ENCODE measurements at places on chromosomes 7 and 10. TPM values are rescaled to one million over a fixed set of nuclear protein-coding genes. Genes with fewer than 3 reads are reported as not detected.

DNA sequence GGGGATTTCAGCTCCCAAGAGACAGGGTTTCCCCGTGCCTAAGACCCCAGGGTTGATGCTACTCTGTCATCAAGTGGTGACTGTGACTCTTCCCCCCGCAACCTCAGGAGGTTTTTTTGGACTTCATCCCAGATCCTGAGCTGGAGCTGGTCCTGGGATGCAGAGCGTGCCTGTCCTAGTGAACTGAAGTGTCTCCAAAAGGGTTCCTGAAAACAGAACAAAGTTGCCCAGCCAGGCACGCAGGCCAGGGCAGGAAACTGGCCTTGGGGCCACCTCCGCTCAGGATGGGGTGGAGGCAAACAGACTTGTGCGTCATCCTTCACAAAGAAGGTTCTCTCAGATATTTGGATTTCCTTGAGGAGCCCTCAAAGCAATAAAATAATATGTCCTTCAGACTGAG, 118.9 kb downstream of the ITIH5 start:
- DNase-seq, result no peak

CTAGE4 gene
- not detected for polyA plus RNA-seq

GRCh38 chr7:64755865-64756264, 38.4 kb upstream of the ZNF138 start:
- DNase-seq, result no peak

DNA sequence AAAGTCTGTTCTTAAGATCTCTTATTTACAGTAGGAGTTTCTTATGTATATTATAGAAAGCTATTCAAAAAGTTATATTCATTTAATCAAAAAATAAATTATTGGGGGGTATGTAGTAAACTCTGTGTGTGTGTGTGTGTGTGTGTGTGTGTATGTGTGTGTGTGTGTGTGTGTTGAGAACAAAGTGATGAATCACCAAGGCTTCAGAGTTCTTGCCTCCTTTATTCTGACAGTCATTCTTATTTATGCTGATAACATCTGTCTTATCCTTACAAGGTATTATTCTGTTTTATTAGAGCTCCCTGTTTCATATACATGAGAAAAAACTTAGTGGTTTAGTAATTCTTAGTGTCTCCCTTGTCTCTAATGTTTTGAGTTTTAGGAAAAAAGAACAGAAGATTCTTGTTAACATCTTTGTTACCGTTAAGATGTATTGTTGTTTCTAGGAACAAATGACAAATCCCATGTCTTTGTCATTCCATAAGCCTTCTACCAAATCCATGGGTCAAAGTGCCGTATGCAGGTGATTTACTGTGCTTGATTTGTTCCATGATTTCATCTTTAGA, 424.0 kb downstream of the EXOC4 start:
- DNase-seq, result no peak

SEMA4G gene
- polyA plus RNA-seq, result 16.2 TPM

DNA sequence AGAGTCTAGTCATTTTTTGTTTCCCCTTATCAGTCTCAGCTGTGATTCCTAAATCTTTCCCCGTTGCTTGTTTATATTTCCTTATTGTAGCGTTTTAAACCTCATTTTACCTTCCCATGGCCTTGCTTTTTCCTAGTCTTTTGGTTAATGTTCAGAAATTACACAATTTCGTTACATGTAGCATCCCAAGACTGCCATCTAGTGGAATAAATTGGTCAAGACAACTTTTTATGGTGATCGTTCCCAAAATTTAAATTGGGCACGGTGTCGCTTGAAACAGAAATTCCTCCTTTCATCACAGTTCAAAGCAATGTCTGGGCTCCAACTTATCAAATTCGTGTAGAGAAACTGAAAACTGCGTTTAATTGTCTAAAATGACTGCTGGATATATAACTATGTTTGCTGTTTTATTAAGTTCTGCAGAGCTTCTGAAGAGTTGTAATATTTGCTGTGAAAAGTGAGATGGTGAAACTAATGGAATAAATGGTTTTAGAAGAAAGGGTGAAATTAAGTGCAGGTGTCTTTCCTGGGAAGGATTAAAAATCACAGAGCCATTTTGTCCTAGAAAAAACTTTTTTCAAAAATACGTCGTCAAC, 370.2 kb downstream of the PHF14 start:
- DNase-seq, result peak; percentile 22

IGF2BP3 gene
- 46.5 TPM for polyA plus RNA-seq

GRCh38 chr10:70334526-70335245, 47.7 kb downstream of the LRRC20 start:
- DNase-seq, result no peak

- DNase-seq, result no peak
Observed at GRCh38 chr7:83850125-83850524, 201.2 kb upstream of the SEMA3E start.

- no peak for DNase-seq
Observed at GRCh38 chr10:5194431-5194830, 2.2 kb upstream of the AKR1C4 start.

DNA sequence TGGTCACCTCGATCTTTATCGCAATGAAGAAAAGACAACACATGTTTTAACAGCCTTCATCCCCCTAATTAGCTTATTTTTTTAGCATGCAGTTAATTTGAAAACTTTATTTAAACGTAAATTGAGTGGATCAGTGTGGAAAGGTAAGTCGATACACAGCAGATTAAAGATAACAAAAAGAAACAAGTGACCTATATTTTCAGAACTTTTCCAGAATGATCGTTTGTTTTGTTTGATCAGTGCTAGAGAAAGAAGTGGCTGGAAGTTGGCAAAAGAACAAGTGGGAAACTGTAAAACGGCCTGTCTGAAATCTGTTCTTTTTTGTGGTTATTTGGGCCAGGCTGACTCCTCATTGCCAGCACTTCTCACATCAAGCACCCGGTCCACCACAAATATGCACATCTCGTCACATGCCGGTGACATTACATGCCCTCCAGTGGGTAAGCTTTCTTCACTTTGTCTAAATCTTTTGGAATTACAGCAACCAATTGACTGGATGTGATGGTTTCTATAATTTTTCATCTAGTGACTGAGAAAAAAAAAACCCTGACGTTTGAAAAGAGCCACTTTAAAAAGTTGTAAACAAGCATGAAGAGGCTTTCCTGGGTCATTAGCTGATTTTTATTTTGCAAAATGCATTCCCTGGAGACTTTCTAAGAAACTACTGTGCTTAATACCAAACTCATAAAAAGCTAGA, 33.2 kb downstream of the C7orf33 start:
- DNase-seq, result no peak

GRCh38 chr10:63286754-63287264, 153.7 kb downstream of the NRBF2 start:
- no peak for DNase-seq

FOXI2 gene
- polyA plus RNA-seq, result not detected

- DNase-seq, result peak; percentile 27
Observed at GRCh38 chr10:100569687-100570481, 34.1 kb downstream of the HIF1AN start.

- no peak for DNase-seq
Observed at GRCh38 chr7:28630350-28630749, 218.0 kb downstream of the CREB5 start.

- DNase-seq, result peak; percentile 29
Observed at GRCh38 chr10:59585046-59585700, 124.5 kb downstream of the SLC16A9 start.

DNA sequence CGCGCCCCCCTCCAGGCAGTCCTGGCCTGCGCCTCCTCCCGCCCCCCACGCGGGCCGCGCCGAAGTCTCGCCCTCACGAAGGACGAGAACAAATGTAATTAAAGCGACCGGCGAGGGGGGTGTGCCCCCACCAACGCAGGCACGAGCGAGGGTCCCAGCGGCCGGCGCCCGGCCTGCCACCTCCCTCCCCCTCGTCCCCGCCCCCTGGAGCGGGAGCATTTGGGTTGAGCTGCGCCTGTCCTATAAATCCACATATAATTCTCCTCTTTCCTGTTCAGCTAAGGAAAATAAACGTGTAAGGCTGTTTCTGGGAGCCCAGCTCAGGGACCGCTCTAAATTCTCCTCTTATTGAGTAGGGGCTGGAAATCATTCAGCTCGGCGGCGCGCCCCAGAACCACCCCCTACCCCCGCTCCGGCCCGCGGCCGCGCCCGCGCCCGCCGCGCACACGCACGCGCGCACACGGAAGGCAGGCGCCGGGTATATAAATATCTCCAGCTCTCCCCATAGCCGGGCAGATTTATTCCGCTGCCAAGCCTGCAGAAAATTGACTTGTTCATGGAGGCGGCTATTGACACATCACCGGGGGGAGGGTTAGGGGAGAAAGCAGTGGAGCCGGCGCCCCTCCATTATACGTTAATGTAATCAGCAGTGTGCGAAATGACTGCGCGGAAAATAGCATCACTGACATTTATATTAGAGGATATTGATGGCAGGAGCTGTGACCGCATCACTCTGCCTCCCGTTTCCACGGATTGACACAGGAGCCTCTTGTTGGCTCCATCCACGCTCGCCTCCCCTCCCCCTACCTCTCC, 61.6 kb upstream of the BTRC start:
- peak; percentile 83 for DNase-seq

- no peak for DNase-seq
Observed at GRCh38 chr7:80932536-80932935, 13.7 kb upstream of the SEMA3C start.

- DNase-seq, result no peak
Observed at GRCh38 chr10:11505639-11506038, 105.8 kb downstream of the USP6NL start.

GRCh38 chr10:119761106-119761505, 35.3 kb downstream of the INPP5F start:
- no peak for DNase-seq

GRCh38 chr7:32204361-32205018, 134.3 kb upstream of the PDE1C start:
- peak; percentile 43 for DNase-seq

LDB3 gene
- 0.48 TPM for polyA plus RNA-seq

GRCh38 chr7:134741907-134742635, 37.4 kb upstream of the CALD1 start:
- no peak for DNase-seq

- no peak for DNase-seq
Observed at GRCh38 chr7:36625247-36625646, 99.0 kb downstream of the AOAH start.

MMRN2 gene
- 0.05 TPM for polyA plus RNA-seq

GRID2IP gene
- 0.06 TPM for polyA plus RNA-seq

ERVW-1 gene
- polyA plus RNA-seq, result not detected

DNA sequence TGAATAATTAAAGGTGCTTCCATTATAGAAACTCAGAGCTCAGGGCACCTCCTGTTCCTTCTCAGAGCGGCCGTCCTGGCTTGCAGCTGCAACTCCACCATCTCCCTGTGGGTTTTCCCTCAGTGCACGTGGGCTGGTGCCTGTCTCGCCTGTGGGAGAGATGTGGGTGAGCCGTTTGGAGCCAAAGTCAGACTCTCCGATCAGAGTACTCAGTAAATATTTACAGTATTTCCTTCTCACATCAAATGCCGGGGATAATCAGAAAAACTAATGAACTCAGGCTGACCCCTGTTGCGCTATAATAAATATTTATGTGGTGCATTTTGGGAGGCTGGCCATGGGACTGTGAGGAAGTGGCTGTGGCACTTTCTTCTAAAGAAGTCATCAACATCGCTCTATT, 155.8 kb upstream of the HABP2 start:
- DNase-seq, result no peak

DNA sequence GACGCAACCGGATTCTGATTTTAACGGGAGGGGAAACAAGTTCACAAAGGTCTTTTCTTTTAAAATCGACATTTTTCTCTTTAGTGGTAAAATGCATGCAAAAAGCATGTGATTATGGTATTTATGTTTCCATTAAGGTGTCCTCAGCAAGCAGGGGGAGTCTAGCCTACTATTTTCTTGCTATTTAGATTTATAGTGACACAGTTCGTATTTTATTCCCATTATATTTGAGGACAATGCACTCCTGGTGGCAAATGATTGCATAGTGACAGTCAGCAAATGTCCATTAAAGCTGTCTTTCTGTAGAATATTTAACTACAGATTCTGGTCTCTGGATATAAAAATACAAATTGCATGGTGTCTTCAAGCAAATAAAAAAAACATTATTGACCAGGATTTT, 554.2 kb downstream of the PARD3 start:
- DNase-seq, result no peak

DNA sequence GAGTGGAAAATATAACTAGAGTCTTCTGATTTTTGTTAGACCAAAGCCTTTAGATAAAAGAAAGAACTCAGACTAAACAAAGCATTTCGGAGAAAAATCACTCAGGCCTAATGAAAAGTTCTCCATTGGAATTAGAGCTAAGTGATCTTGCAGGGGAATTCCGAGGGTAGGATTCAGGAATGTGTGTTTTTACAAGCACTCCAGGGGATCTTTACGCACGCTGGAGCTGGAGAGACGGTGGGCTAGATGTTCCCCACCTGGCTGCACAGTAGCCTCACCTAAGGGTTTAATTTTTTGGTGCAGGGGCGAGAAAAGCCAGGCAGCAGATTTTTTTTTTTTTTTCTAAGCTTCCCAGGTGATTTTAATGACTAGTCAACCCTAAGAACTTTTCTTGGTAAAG, 7.9 kb upstream of the PAPSS2 start:
- no peak for DNase-seq

ELAPOR2 gene
- 15.9 TPM for polyA plus RNA-seq

- no peak for DNase-seq
Observed at GRCh38 chr10:3972460-3973301, 187.7 kb upstream of the KLF6 start.

VWC2 gene
- polyA plus RNA-seq, result not detected

GRCh38 chr10:97028126-97028831, 157.5 kb downstream of the SLIT1 start:
- no peak for DNase-seq

- DNase-seq, result peak; percentile 27
Observed at GRCh38 chr10:114479307-114479706, 75.0 kb upstream of the AFAP1L2 start.

DNA sequence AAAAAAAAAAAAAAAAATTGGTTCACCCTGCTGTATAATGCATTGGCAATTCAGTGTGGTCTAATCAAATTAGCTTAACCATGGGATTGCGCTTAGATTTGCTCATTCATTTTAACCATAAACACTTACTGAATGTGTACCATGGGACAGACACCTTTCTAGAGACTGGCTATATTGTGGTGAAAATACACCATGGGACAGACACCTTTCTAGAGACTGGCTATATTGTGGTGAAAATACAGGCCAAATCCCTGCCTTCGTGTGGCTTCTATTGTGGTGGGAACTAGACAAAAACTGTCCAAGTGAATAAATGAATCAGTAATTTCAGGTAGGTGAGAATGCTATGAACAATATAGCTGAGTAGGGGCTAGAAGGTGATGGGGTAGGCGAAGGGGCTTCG, 10.2 kb upstream of the REPIN1 start:
- DNase-seq, result no peak

- no peak for DNase-seq
Observed at GRCh38 chr10:31830887-31831286, 97.7 kb downstream of the ARHGAP12 start.

IKZF1 gene
- not detected for polyA plus RNA-seq

TAS2R4 gene
- 0.19 TPM for polyA plus RNA-seq

CYP17A1 gene
- polyA plus RNA-seq, result not detected

GOLGA7B gene
- 0.03 TPM for polyA plus RNA-seq
